ENCODE measurements at places on chromosomes 16 and 17.

DNA sequence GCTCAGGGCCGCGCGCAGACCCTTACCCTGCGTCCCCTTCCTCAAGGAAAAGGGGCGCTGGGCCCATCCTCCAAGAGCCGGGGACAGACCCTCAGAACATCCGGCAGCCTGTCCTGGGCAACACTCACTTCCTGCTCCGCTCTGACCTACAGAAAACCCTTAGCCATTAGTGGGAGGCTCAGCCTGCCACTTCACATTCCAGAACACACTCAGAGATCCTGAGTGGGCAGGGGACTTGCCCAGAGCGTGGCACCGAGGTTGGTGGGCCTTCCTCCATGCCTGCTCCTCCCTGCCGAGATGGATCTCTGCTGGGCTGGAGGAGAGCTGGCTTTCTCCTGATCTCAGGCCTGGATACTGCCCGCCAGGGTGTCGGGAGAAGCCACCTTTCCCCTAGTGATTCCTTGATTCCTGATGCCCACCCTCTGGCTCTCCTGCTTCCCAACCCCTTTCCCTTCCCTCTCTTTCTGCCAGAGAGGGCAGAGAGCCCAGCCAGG, 1.5 kb downstream of the SCARF1 start:
- no peak for DNase-seq

- no peak for DNase-seq
Observed at GRCh38 chr16:3938843-3939624, 58.5 kb upstream of the CREBBP start.

DNA sequence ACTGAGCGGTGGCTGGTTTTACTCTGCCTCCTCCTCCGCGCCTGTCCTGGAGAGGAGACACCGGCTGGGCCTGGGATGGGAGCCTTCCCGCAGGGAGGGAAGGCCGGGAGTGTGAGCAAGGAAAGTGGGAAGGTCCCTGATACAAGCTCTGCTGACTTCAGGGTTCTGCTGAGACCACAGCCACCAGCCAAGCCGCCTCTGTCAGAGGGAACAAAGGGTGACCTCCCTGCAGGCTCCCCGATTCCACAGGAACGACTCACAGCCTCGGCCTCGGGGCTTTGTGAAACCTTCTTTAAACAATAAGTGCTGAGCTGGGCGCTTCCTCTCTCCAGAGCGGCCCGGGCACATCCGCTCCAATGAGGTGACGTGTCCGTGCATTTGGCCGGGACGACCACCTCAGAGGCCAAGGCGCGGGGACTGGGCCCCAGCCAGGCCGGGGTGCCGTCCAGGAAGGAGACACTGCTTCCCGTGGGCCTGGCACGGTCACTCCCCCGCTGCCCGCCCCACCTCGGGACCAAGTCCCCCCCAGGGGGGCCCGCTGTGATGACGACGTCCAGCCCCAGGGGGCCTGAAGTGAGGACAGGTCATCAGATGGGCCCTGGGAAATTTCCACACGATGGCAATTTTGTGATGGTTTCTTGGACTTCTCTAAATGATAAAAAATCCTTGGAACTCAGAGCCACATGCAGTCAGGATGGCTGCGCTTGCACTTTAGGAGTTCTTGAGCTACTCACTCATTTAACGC, 11.8 kb upstream of the CIBAR2 start:
- no peak for DNase-seq

- DNase-seq, result no peak
Observed at GRCh38 chr17:48553826-48554225, 8.9 kb upstream of the HOXB2 start.

DNA sequence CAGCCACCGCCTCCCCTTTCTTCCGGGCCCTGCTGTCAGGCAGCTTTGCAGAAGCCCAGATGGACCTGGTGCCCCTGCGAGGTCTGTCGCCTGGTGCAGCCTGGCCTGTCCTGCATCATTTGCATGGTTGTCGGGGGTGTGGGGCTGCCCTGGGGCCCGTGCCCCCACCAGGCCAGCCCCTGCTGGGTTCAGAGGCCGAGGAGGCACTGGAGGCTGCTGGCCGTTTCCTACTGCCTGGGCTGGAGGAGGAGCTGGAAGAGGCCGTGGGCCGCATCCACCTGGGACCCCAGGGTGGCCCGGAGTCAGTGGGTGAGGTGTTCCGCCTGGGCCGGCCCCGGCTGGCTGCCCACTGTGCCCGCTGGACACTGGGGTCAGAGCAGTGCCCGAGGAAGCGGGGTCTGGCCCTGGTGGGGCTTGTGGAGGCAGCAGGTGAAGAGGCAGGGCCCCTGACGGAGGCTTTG, 5.5 kb upstream of the TGFB1I1 start:
- no peak for DNase-seq

DNA sequence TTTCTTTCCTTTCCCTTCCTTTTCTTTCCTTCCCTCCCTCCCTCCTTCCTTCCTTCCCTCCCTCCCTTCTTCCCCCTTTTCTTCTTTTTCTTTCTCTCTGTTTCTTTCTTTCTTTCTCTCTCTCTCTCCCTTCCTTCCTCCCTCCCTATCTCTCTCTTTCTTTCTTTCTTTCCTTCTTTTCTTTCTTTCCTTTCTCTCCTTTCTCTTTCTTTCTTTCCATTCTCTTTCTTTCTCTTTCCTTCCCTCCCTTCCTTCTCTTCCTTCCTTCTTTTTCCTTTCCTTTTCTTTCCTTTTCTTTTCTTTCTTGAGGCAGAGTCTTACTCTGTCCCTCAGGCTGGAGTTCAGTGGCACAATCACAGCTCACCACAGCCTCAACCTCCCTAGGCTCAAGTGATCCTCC, 31.0 kb downstream of the DEXI start:
- no peak for DNase-seq

DNA sequence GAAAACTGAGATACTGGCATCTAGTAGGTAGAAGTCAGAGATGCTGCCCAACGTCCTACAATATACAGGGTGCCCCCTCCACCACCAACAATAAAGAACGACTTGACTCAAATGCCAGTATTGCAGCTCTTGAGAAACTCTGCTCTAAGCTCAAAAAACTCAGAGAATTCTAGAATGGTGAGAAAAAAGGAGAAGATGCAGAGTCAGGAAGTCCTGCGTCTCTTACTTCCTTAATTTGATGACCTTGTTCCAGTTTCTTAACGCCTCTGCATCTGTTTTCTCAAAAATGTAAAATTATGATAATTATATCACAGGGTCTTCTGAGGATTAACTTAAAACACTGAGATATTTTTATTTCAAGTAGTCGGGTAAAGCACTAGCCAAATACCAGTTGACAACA, 1.7 kb upstream of the HSBP1 start:
- DNase-seq, result no peak

- DNase-seq, result no peak
Observed at GRCh38 chr17:21353326-21354010, 22.7 kb upstream of the KCNJ12 start.

DNA sequence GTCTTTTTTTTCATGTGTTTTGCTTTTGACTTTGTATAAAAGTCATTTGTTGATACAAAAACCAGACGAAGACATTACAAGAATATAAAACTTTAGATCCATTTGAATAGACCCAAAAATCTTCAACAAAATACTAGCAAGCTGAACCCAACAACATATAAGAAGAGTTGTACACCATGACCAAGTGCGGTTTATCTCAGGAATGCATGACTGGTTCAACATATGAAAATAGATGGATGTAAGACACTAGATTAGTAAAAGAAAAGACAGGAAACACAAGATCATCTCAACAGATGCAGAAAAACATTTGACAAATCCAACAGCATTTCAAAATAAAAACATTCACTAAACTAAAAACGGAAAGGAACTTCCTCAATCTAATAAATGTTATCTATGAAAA, 69.0 kb downstream of the TBC1D16 start:
- DNase-seq, result no peak

GRCh38 chr17:6257336-6257735, 177.6 kb downstream of the AIPL1 start:
- DNase-seq, result no peak

DNA sequence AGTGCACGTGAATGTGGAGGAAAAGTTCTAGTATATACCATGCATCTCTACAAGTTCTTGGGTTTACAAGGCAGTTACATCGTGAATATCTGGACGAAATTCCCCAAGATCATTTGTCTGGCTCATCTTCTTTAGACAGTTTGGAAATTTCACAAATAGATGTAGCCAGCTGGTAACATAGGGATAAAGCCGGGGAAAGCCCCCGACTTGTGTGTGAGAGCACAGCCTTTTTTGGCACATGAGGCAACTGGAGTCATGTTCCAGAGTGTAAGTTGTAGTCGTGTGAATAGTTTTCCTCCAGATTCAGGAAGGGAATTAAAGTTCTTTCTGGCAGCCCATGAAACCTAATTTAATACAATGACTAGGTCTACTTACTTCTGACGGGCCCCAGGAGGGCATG, 62.3 kb downstream of the MARCHF10 start:
- no peak for DNase-seq

GRCh38 chr16:75099738-75100602, 16.6 kb downstream of the LDHD start:
- no peak for DNase-seq

- no peak for DNase-seq
Observed at GRCh38 chr17:74690409-74690825, 22.3 kb downstream of the CD300LF start.

DNA sequence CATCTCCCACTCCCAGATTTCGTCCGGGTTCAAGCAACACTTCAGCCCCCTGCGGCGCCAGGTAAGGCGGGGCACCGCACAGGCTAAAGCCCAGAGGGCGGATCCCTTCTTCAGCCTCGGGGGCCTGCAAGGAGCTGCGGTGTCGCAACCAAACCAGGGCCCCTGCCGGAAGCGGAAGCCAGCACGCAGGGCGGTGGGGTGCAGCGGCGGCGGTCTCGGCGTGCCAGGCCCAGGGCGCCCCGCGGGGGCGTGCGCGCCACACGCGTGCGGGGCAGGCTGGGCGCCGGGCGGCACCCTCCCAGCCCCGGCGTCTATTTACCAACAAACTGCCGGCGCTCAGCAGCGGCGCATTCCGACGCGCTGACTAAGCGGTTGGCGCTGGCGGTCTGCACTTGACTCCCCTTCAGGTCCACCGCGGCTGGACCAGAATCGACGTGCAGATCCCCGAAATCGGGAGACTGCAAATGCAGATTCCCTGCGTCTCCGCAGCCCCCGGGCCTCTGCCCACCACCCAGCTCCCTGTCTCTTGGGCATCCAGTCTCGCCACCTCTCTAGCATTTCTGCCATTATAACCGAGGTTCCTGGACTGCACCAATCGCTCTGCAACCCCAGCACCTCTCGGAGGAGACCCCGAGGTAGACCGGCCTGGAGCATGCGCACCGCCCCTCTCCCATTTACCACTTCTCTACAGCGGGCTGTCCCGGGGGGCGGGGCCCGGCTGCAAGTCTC, 421 bp upstream of the DLX4 start:
- DNase-seq, result no peak

DNA sequence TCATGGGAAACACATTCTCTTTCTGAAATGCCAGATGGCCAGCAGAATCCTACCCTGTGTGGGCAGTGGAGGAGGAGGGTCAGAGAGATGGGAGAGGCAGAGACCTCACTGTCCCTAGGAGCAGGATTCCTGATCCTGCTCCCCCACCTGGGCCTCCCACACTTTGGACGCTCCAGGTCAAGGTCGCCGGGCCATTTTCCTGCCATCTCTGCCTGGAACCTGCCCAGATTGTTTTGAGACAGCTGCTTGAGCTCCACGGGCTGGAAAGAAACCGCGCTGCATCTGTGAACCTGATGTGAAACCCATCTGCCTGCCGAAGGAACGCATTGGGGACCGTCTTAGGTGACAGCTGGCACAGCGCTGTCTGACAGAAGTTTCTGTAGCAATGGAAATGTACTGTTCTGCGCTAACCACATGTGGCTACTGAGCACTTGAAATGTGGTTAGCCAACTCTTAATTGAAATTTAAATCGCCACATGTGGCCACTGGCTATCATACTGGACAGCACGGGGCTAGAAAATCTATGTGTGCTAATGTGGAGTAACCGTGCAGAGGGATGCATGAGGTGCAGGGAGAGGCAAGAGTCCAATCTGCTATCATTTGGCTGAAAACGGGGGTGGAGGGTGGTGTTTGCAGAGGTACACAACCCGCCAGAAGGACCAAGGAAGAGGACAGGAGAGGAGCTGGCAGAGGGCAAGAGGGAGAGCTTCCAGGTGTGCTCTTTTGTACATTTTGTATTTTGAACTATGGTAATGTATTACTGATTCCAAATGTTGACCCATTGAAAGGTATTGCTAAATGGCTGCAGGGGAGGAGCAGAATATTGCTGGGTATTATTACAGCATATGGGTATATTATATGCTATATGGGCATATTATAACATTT, 15.4 kb upstream of the NUBP1 start:
- no peak for DNase-seq

DNA sequence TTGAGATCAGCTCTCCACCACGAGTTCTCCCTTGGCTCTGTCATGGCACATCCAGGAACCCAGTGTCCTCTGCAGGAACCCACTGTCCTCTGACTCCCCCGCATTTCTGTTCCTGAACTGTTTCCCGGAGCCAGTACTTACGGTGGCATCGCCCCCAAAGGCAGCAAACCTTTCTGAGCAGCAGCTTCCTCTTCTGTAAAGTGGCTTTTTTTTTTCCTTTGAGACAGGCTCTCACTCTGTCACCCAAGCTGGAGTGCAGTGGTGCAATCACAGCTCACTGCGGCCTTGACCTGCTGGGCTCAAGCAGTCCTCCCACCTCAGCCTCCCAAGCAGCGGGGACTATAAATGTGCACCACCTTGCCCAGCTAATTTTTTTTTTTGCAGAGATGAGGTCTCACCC, 32.2 kb downstream of the NAGPA start:
- no peak for DNase-seq

GRCh38 chr16:1174477-1175357, 21.8 kb downstream of the CACNA1H start:
- DNase-seq, result no peak

- DNase-seq, result no peak
Observed at GRCh38 chr16:89244754-89245153, 27.3 kb downstream of the ZNF778 start.

DNA sequence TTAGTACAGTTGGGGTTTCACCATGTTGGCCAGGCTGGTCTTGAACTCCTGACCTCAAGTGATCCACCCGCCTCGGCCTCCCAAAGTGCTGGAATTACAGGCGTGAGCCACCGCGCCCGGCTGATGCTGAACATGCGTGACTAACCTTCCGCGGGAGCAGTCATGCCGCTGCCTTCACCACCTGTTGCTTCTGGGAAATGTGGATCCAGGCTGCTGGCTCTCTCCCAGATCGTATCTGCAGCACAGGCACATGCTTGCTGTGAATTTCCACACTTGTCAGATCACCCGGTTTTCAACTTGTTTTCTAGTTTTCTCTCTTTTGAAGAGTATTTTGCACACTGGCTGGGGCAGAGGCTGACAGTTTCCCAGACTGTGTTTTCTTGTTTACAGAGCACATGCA, 97.9 kb downstream of the ADCY9 start:
- DNase-seq, result no peak

- no peak for DNase-seq
Observed at GRCh38 chr17:47652570-47652969, 2.9 kb downstream of the KPNB1 start.
